Stimulated activated CD4-positive, alpha-beta T cell treated with anti-CD3 and anti-CD28 coated beads, Interleukin-1b, Interleukin-23, amount 100 ng/mL, for 1 hour (primary cell): ENCODE measurements at places on chromosomes 16 and 17.

DNA sequence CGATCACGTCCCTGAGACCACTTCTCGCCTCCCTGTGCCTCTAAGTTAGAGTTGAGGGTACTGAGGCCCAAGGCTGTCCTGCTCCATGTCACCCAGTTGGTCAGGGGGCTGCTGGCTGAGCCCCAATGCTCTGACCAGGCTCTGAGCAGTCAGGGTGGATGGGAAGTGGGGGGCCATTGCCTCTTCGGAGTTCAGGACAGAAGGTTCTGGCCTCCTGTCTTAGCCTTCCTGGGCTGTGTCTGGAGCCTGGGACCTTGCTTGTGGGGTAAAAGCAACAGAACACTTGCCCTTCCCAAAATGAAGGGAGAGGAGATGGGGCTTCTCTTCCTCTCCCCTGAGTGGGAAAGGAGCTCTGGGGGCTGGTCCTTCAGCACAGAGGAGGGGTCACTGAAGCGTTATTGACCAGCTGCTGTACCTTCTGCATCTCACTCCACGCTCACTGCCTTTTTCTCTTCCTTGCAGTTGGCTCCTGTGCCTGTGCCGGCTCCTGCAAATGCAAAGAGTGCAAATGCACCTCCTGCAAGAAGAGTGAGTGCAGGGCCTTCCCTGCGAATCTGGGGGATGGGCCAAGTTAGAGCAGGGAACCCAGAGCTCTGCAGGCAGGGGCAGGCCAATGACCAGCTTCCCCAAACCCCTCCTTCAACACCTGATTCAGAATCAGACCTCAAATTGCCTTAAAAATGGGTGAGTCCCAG is 580 bp downstream of the MT1X start:
- no peak for DNase-seq

GRCh38 chr17:17229416-17230384 is 7.3 kb downstream of the FLCN start:
- no peak for DNase-seq

DNA sequence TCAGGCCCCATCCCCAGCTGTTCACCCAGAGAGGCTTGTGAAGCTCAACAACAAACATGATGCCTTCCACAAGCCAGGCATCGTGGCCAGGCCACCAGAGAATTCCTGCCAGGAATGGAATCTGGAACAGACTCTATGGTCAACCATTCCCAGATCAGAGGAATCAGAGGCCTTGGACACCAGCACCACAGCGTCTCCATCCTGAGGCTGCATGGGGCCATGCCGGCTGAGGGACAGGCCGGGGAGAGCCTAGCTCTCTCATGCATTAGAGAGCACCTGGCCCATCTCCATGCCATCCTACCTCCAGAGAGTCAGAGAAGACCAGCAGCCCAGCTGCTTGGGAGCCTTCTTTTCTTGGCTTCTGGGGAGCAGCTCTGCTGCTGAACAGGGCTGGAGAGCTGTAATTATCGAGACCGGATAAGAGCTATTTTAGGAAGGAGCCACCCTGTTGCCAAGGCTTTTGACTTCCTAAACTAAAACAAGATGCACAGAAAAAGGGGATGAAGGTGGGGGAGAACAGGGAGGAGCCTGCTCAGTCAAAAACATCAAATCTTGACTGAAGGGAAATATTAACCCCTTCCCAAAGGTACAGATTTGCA is 24.5 kb upstream of the MTMR4 start:
- DNase-seq = no peak

DNA sequence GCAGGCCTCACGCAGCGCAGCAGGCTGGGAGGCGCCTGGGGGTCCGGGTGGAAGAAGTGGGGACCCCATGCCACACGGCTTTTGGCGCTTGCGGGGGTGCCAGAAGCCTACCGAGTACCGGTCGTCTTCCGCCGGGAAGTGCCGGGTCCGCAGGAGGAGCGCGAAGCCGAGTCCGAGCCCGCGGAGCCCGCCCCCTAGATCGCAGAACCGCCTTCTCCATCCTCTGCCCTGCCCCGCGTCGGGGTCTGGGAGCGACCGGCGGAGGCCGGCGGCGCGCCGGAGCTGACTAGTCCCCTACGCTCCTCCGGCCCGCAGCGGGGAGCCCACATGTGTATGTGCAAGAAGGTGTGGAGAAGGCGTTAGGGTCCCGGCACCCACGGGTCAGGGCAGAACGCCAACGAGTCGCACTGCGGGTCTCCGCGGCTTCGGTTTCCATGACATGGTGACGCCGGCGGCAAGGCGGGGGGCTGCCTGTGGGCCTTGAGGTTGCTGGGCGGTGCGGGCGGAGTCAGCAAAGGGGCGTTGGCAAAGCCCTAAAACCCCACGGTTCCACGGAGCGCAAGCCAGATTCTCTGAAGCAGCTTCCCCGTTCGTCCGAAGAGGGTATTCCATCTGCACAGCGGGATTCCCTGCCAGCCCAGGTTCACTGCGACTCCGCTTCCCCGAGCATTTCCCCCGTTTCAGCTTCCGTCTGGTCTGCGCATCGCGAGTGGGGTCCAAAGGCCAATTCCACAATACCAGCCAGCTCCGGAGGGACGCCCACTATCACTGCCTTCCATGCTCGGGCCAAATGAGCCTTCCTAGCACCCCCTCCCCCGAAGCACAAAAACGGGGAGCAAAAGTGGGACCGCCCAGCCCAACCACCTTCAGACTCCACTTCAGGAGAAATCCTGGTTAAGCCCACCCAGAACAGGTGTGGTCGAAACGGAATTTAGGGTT is 2.3 kb upstream of the LHX1 start:
- no peak for DNase-seq

DNA sequence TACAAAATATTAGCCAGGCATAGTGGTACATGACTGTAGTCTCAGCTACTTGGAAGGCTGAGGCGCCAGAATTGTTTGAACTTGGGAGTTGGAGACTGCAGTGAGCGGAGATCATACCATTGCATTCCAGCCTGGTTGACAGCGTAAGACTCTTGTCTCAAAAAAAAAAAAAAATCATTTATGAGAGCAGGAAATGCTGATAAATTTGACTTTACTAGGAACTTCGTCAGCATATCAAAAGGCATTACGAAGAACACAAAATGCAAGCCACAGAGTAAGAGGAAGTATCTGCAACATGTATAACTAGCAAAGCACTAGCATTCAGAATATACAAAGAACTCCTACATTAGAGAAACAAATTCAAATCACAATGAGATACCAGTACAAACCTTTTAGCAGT is 279.3 kb downstream of the ZFHX3 start:
- DNase-seq = no peak

- DNase-seq = no peak
Measured at GRCh38 chr17:51725185-51725584, 433.3 kb downstream of the CA10 start.
